OCI-LY7 (cell line): ENCODE measurements at places on chromosomes 2 and 18. TPM values are rescaled to one million over a fixed set of nuclear protein-coding genes. Genes with fewer than 3 reads are reported as not detected.

The CHRND gene
- total RNA-seq: not detected in 2 replicates

The CASP10 gene
- 0.42 and 0.51 TPM in 2 replicates for total RNA-seq

The CAPN13 gene
- total RNA-seq: not detected in 2 replicates

The C2orf92 gene
- 10.3 and 11.2 TPM in 2 replicates for total RNA-seq

The CRYBA2 gene
- not detected in 2 replicates for total RNA-seq

The MAPK4 gene
- total RNA-seq: not detected in 2 replicates

The EPHA4 gene
- total RNA-seq: 0.23 TPM in 1 of 2 replicates, not detected in the other

The FIGN gene
- total RNA-seq: not detected in 2 replicates

The SMCHD1 gene
- 114 and 136 TPM in 2 replicates for total RNA-seq

The ZSWIM2 gene
- total RNA-seq: not detected in 2 replicates

The DSC1 gene
- not detected in 2 replicates for total RNA-seq

The GPAT2 gene
- not detected in 2 replicates for total RNA-seq

The UPP2 gene
- not detected in 2 replicates for total RNA-seq

The MC5R gene
- total RNA-seq: not detected in 2 replicates

The CDH19 gene
- not detected in 2 replicates for total RNA-seq

The RAB6C gene
- total RNA-seq: not detected in 2 replicates

The TSGA10 gene
- 10.8 and 14.1 TPM in 2 replicates for total RNA-seq

The ACVR1C gene
- not detected in 2 replicates for total RNA-seq

The TNS1 gene
- total RNA-seq: not detected in 2 replicates

The KIF5C gene
- 18.0 and 22.2 TPM in 2 replicates for total RNA-seq

The NYAP2 gene
- not detected in 2 replicates for total RNA-seq

The TUBA4B gene
- 0.28 TPM in 1 of 2 replicates, not detected in the other for total RNA-seq

The CIAO1 gene
- total RNA-seq: 85.2 and 89.6 TPM in 2 replicates

The LRP2 gene
- total RNA-seq: 0.06 and 0.89 TPM in 2 replicates

The PAX3 gene
- total RNA-seq: not detected in 2 replicates

The DSG4 gene
- not detected in 2 replicates for total RNA-seq

The FHOD3 gene
- 2.4 and 2.5 TPM in 2 replicates for total RNA-seq

The SOWAHC gene
- not detected in 2 replicates for total RNA-seq

The CAPN14 gene
- 2.7 and 4.0 TPM in 2 replicates for total RNA-seq

The IL1R1 gene
- total RNA-seq: not detected in 2 replicates

The DNAH6 gene
- total RNA-seq: 1.6 and 3.4 TPM in 2 replicates

The TCF4 gene
- 76.0 and 97.6 TPM in 2 replicates for total RNA-seq

The LIPG gene
- total RNA-seq: not detected in 2 replicates

The TEX44 gene
- total RNA-seq: not detected in 2 replicates

The CD207 gene
- not detected in 2 replicates for total RNA-seq

The ZNF2 gene
- 3.4 and 3.7 TPM in 2 replicates for total RNA-seq

The EFHD1 gene
- not detected in 2 replicates for total RNA-seq

The GNLY gene
- not detected in 2 replicates for total RNA-seq

The NEB gene
- 0.04 and 0.30 TPM in 2 replicates for total RNA-seq

The ARHGEF33 gene
- total RNA-seq: not detected in 2 replicates

The SERPINB11 gene
- not detected in 2 replicates for total RNA-seq
